ENCODE measurements at places on chromosomes 4 and X.
A peak's percentile ranks its signal among the peaks of the same experiment; 100 is the strongest.

DNA sequence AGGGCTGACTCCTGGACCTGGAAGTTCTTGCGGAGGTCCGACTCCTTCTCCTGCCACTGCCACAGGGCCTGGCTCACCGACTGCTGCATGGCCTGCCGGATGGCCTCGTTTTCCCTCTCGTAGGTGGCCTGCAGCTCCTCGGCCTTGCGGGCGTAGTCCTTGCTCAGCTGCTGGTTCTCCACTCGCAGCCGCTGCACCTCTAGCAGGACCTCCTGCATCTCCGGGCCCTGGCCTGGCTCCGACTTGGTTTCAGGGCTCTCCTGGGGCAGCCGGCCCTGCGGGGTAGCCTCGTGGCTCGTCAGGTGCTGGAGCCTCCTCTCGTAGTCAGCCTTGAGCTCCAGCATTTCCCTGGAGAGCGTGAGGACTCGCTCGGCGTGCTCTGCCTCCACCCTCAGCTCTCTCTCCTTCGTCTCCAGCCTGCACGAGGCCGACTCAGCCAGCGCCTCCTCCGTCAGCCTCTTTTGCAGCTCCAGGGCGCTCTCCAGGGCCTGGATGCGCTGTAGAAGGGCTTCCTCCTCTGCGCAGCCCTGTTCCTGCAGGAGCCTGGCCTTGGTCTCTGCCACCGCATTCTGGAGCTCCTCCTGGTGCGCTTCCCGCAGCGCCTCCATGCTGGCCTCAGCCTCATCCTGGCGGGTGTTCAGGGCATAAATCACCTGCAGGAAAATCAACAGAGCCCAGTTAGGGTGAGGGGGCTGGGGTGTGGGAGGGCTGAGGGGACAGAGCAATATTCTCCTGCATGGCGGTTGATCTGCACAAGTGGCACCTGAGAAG lies 72.2 kb downstream of the FAM184B start:
- DNase-seq, result no peak

DNA sequence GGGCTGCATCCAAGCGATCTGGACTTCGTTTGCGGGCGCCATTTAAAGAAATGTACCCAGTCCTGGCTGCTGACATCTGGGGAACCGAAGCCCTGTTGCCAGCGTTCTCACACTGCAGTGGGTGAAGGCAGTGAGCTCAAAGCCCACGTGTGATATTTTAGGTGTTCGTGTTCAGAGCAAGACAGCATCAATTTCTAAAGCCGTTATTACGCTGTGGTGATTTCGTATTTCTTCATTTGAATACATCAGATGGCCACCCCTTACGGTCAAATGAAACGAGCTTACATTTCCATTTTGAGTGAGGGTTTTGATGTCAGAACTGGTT lies 376 bp upstream of the C4orf36 start:
- no peak for DNase-seq

- DNase-seq, result no peak
Observed at GRCh38 chrX:140501940-140502468, 2.9 kb downstream of the SOX3 start.

GRCh38 chr4:67885762-67886161 lies 2.0 kb upstream of the TMPRSS11D start:
- no peak for DNase-seq

DNA sequence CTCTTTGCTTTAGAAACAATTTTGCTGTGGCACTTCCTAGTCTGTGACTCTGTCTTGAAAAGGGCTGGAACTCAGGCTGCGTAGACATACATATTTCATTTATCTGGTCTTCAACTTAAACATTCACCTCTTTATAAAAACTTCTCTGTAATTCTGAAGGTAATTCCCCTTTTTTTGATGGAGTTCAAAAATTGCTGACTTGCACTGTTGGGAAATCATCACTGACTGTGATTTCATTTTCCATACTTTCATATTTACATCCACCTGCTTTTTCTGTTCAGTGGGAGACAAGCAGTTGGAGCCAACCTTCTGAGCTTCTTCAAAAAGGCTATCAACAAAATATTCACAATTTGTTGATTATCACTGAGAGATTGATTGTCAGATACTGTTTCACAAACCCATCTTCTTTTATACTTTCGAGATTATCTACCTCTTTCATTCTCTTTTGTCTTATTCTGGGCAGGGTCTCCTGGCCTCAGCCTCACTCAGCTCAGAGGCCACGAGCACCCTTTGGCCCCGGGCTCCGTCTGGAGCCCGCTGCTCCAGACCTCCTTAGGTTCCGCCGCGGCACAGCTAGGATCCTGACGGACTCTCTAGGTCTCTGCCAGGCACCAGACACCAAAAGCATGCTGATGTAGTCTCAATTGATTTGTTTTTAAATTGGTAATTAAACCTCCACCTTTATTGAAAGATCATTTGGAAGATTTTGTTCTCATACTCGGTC lies 39.7 kb upstream of the UGT2B17 start:
- DNase-seq, result no peak

DNA sequence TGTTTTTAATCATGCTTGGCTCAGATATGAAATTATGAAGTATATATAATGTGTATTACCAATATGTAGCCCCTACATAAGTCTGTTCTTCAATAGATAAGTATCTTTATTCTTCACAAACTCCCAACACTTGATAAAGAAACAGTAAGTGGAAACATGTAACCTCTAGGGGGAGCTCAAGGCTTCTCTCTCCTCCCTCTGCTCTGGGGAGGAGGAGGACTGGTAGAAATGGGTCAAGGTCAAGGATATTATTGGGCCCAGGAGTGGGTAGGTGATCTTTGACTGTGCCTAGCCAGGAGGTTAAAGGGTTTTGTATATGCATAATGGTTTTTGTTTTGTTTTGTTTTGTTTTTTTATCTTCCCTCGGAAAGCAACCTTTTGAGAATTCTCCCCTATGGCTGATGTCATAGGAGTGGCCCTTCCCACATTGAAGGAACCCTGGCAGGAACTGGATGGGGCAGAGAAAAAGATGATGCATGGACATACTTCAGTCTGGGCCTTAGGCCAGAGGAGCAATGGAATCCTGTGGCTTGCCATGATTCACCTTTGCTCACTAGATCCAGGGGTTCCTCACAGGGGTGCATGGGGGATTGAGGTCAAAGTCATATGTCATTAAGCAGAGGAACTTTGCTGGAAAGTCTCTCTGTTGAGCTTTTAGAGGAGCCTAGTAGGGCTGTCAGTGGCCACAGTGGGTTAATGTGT lies 460.3 kb downstream of the MID1IP1 start:
- peak; percentile 30 for DNase-seq

Data from D341Med (cell line).